ENCODE measurements at places on chromosomes 2 and 18.

GRCh38 chr2:29844713-29845326, 76.6 kb downstream of the ALK start:
- DNase-seq = no peak

- no peak for DNase-seq
Observed at GRCh38 chr18:36411745-36412168, 114.2 kb downstream of the FHOD3 start.

GRCh38 chr2:198162276-198162675, 357.9 kb downstream of the PLCL1 start:
- DNase-seq = no peak

- DNase-seq = no peak
Observed at GRCh38 chr2:36618381-36618780, 20.4 kb upstream of the FEZ2 start.

All from stimulated activated CD8-positive, alpha-beta memory T cell treated with anti-CD3 and anti-CD28 coated beads, Interleukin-12 subunit alpha, Interleukin-12 subunit beta, amount 100 ng/mL, for 1 hour (primary cell).